ENCODE measurements at places on chromosomes 3 and 15. TPM values are rescaled to one million over a fixed set of nuclear protein-coding genes. Genes with fewer than 3 reads are reported as not detected.

DNA sequence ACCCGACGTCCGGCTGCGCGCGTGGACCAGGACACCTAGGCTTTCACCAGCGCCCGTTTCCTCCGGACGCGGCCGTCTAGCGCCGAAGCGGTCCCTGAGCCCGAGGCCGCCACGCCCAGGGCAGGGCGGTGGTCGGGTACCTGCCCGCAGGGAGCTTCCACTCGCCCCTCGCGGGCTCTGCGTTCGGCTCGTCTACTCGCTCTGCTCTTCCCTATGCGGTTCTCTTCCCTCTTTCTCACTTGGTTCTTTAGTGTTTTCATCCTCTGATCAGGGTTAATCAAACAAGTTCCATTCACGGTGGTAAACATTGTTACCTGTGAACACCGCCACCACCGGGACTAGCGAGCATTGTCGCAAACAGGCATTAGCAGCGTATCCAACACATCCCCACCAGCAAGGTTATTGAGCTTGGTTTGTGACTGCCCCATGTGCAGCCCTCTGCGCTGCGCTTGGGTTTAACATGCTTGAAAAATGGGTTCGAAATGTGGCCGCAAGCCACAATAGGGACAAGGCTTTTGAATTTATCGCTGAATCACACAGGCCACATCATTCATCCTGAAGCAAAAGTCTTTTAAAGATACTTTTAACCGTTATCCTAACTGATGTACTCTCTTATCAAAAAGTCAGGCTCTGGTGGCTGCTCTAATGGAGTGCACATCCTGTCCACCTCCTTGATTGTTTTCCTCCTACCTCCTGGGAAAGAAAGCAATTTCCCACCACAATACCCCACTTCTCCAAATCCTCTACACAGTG, 843 bp upstream of the CD47 start:
- no peak for DNase-seq

DNA sequence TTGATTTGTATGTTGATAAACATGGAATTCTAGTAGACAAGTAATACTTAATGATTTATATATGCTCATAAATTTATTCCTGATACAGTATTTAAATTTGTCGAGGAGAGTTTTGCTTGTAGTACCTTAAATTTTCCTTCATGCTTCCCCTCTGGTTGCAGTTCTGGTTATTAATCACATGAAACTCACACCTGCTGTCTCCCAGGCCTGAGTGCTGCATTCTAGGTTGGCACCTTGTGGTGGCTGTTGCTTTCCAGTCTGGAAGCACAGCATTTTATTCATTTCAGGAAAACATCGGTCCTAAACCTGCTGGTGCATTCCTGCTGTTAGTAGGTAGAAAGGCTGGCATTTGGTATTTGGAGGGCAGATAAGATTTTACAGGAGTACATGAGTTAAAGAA, 44.9 kb downstream of the ATP1B3 start:
- no peak for DNase-seq

DNA sequence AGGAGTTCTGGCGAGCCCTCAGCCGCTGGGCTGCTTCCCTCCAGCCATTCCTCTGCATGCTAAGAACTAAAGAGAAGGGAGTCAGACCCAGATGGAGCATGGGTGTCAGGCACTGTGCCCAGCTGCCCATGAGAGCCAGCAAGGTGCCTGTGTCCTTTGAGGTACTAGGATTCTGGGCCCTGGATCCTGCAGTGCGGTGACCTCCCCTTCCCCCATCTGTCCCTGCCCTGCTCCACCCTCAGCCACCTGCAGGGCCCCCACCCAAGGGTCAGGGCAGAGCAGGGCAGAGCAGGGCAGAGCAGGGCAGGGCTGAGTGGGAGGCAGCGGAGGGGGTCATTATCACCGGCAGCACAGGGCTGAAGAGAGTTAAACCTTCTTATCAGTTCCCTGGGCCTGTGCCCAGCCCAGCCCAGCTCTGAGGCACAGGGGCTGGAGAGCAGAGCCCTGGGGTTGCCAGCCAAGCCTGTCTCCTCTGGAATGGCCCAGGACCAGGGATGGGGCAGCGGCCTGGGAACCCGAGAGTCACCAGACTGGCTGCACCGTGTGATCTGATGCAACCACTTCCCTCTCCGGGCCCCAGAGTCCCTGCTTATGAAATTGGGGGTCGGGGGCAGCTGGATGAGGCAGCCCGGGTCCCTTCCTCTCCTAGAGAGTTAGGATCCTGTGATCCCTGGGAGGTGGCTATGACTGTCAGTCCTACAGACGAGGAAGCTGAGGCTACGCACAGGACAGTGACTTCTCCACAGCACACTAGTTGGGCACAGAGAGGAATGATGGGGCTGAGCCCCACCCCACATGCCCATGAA, 17.3 kb downstream of the ZDHHC19 start:
- DNase-seq = no peak

DNA sequence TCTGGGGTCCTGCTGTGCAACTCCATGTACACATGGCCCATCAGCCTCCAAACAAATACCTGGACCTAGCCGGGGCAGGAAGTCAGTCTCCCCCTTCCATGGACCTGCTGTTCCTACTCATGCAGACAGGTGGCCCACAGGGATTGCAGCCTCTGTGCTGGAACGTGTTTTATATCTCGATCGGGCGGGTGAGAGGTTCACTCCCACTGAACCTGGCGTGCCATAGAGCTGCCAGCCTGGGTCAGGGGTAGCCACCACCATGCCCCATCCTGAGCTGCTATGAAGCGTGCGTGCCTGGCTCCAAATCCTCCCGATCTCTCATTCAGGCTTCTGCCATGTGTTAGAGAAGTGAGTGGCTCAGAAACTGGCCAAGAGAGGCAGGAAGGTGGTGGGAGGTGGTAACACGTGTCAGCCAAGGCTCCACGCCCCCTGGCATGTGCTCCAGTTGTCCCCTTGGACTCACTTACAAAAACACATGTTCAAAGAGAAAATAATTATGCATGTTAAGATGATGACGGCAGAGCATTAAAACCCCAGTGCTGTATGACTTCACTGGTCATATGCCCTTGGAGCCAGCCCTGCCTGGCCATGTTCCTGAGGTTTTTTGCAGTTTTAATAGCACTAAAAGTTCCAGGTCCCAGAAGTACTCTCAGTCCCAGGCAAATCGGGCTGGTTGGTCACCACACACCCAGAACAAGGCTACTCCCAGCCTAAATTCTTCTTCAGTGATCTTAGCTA, 30.6 kb downstream of the CTSH start:
- DNase-seq = peak; percentile 24

DNA sequence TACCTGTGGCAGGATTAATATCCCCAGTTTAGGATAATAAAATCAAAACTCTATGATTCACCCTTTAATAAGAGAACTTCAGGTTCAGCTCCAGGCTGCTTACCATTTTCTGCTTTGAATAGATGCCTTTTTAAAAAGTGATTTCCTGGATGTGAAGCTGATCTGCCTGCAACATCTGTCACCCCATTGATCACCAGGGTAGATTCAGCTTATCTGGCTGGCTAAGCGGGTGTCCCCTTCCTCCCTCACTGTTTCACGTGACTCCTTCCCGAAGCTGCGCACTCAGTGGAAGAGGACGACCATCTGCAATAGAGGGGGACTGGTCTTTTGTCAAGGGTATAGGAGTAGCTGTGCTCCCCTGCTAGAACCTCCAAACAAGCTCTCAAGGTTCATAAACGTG, 128.1 kb downstream of the IL1RAP start:
- DNase-seq = no peak

GRCh38 chr15:82543160-82543559, 2.9 kb upstream of the RPS17 start:
- DNase-seq = no peak

DNA sequence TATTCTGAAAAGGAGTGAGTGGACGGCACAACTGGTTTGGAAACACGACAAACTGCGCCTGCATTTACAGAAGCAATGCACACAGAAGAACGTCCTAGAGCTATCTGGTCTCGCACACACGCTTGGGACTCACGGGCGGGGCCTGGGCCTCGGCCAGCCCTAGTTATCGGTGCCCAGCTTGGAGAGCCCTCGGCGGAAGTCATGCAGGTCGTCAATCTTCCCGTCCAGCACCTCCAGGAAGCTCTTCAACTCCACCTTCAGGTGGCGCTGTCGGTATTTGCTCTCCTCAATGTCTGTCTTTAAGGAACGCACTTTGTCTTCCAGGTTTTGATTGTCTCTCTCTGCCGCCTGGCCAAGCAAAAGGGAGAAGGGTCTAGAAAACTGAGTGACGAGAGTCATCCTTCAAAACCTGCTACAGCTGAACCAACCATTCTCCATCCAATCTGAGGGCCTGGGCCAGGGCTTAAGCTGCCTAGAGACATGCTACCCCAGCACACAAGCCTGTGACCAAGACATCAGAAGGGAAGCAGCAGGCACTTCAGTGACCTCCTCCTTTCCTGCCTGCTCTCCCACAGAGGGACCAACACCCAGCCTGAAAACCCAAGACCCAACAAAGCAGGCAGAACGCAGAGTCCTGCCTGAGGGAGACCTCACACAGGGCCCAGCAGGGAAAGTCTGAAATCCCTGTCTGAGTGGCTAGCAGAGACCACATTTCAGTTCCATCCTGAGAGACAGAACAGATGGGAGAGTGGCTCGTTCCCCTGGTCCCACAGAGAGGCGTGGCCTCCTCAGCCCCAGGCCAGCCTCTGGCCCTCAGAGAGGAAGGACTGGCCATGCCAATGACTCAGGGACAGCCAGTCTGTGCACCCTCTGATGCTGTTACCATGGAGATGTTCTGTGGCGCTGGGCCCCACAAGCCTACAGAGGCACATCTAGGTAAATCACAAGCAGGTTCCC, 40.4 kb downstream of the WHAMM start:
- peak; percentile 93 for DNase-seq

GRCh38 chr3:37024092-37024491, 30.8 kb downstream of the MLH1 start:
- DNase-seq = peak; percentile 7

DNA sequence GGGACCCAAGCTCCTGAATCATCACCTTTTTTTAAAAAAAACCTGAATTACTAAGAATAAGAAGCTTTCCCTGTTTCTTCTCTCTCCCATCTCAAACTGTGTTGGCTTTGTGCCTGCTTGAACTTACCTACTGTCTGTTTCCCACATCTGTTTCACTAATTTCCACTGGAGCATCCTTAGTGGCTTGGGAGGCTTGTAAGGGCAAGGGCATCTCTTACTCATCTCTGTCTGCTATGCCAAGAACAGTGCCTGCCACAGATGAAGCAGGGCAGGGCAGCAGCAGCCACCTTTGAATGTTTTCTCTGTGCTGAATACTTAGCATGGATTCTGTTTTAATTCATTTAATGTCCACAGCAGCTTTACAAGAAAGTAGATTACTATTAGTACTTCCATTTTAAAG, 42.3 kb downstream of the SNRK start:
- no peak for DNase-seq

GRCh38 chr3:27141668-27142067, 227.5 kb downstream of the NEK10 start:
- no peak for DNase-seq

HOMER2 gene
- total RNA-seq = 8.8 TPM

MED12L gene
- total RNA-seq = 0.72 TPM

All from SK-MEL-5 (cell line).